ENCODE measurements at places on chromosomes 2 and 18. TPM values are rescaled to one million over a fixed set of nuclear protein-coding genes. Genes with fewer than 3 reads are reported as not detected.

PARD6G gene
- total RNA-seq: 35.7 TPM

GCG gene
- total RNA-seq: not detected

DIPK1C gene
- total RNA-seq: not detected

ZSWIM2 gene
- not detected for total RNA-seq

MROH2A gene
- not detected for total RNA-seq

DSG1 gene
- total RNA-seq: 0.17 TPM

EFEMP1 gene
- total RNA-seq: 183 TPM

ANO7 gene
- total RNA-seq: 0.50 TPM

DCC gene
- not detected for total RNA-seq

DNAH6 gene
- 0.50 TPM for total RNA-seq

VPS4B gene
- total RNA-seq: 60.8 TPM

C2orf15 gene
- 2.0 TPM for total RNA-seq

SLC30A3 gene
- total RNA-seq: 0.17 TPM

KCNG2 gene
- total RNA-seq: not detected

BUB1 gene
- 2.7 TPM for total RNA-seq

RNU2-63P gene
- total RNA-seq: 6.8 TPM

GATA6 gene
- 1.0 TPM for total RNA-seq

FOXI3 gene
- total RNA-seq: 1.5 TPM

POTEI gene
- total RNA-seq: not detected

FASTKD1 gene
- total RNA-seq: 27.2 TPM

PPP3R1 gene
- 26.5 TPM for total RNA-seq

CSRNP3 gene
- total RNA-seq: 4.7 TPM

FARSB gene
- 43.5 TPM for total RNA-seq

TTR gene
- not detected for total RNA-seq

LBX2 gene
- not detected for total RNA-seq

PDE1A gene
- total RNA-seq: not detected

MSTN gene
- not detected for total RNA-seq

DNAJC5G gene
- not detected for total RNA-seq

MOCOS gene
- 7.5 TPM for total RNA-seq

STPG4 gene
- total RNA-seq: 0.17 TPM

RMDN2 gene
- total RNA-seq: 12.5 TPM

ICOS gene
- not detected for total RNA-seq

HS6ST1 gene
- 61.0 TPM for total RNA-seq

SLC11A1 gene
- total RNA-seq: 0.17 TPM

SERPINB4 gene
- 1.5 TPM for total RNA-seq

GNAL gene
- 40.8 TPM for total RNA-seq

CNTNAP5 gene
- total RNA-seq: not detected

TOGARAM2 gene
- total RNA-seq: not detected

PIGN gene
- 49.5 TPM for total RNA-seq

SERPINB8 gene
- total RNA-seq: 68.4 TPM

RAD51AP2 gene
- total RNA-seq: 0.17 TPM
